Cardiac fibroblast (primary cell): ENCODE measurements at places on chromosomes 4 and X.

GRCh38 chr4:112818594-112818965 lies 181.6 kb downstream of the LARP7 start:
- peak; percentile 6 for DNase-seq

DNA sequence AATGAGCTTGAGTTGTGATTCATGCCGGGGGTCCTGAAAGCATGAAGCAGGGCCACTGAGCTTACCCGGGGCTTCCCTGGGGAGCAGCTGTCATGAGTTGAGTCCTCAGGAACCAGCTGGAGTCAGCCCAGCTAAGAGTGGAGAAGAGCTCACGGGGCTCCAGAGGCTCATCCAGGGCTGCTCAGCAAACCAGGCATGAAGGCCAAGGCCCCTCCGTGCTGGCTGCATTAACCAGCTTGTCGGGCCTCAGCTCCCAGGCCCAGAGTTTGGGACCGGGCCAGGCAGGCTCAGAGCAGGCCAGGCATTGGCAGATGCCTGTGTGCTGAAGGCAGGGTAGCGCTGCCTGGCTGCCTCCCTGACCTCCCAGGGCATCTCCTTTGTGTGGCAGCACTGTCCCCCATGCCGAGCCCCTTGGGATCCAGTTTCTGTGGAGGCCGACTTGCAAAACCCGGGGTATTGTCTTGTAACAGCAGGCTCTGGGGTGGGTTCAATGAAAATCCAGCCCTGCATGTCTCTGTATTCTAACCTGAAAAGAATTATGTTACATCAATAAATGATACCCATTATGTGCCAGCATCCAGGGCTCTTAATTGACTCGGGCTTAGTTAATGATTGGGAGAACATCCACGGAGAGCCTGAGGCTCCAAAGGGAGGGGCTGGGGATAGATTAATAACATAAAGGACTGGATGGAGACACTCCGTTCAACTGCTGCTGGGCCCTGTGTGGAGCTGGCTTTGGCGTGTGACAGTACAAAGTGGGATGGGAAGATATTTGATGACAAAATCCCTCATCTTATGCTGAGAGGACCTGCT lies 68.0 kb upstream of the MSX1 start:
- no peak for DNase-seq

DNA sequence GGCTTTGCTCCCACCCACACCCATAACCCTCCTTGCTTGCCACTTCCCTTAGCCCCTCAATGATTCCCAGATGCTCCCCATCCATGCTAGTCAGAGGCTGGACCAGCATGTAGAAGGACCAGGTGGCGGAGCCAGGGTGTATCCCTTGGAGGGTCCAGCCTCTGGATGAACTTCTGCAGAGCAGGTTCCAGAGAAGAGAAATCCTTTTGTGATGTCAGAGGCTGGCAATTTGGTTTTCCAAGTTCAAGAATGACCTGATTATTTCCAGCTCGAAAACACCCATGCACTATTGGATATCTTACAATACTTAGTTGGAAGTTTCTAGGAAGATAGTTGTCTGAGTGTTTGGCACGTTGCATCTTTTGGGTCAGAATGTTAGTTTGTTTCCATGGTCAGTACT lies 168.3 kb upstream of the RPS6KA3 start:
- DNase-seq, result no peak

DNA sequence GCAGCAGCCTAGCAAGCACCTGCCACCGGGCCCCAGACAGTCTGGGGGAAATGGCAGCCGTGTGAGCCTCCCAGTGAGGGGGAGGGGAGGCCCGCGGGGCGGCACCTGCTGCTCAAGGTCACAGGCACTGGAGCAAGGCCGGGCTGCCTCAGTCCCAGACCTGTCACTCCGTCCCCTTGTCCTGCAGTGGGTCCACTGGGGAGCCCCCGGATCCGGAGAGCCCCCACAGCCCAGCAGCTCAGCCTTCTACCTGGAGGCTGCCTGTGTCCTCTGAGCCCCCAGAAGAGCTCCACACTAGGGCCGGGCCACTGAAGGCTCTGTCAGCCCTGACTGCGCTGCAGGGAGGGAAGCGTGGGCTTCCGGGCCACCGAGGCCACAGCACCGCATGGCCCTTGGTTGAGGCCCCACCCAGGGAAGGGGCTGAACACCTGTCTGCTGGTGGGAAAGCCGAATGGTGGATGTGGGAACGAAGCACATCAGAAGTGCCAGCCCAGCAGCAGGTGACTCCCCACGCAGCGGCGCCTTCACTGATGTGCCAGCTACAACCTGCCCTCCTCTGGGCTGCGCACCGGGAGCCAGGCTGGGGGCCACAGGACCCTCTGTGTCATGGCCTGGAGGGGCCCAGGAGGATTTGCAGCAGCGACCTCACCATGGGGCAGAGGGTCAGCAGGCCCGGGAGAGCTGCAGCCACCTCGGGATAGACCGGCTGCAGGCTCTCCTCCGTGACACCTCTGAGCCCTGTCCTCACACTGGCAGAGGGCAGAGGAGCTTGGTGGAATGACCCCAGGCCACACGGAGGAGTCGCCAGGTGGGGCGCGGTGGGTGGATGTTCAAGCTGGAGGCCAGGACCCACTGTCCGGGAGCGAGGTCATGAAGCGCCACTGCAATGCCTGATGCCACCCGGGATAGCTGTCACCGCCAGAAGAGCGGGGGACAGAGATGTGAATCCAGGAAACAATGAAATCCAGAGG lies 35.0 kb upstream of the MXD4 start:
- no peak for DNase-seq

GRCh38 chrX:17820100-17820499 lies 41.0 kb downstream of the RAI2 start:
- DNase-seq, result no peak

DNA sequence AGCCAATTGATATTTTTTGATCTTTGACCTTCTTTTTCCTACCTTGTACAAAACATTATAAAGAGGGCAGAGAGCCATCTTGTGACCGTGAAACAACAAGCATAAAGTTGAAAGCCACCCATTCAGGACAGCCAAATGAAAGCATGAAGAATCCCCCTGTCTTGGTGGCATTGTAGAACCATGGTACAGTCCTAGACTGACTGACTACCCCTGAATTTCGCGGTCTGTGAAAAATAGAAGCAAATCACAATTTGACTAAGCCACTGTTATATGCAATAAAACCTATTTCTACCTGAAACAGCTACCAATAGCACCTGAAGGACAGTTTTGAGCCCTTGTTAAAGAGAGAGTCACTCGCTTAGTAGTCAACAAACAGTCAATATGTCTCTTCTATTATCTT lies 527.4 kb downstream of the MID1IP1 start:
- no peak for DNase-seq

GRCh38 chr4:127469959-127470809 lies 162.6 kb upstream of the INTU start:
- DNase-seq, result no peak

GRCh38 chr4:52019936-52020657 lies at the start of gene LRRC66:
Gene LRRC66, minus strand, starts transcription at chr4:52020363. Its CDS starts 2,750 bp downstream, at chr4:52017613.
- peak; percentile 24 for DNase-seq

GRCh38 chr4:106869551-106869950 lies 166.6 kb downstream of the DKK2 start:
- no peak for DNase-seq

- peak; percentile 32 for DNase-seq
Observed at GRCh38 chr4:54099748-54100574, at the start of gene GSX2. Gene GSX2, plus strand, starts transcription at chr4:54100163. Its CDS starts 182 bp downstream, at chr4:54100345.

DNA sequence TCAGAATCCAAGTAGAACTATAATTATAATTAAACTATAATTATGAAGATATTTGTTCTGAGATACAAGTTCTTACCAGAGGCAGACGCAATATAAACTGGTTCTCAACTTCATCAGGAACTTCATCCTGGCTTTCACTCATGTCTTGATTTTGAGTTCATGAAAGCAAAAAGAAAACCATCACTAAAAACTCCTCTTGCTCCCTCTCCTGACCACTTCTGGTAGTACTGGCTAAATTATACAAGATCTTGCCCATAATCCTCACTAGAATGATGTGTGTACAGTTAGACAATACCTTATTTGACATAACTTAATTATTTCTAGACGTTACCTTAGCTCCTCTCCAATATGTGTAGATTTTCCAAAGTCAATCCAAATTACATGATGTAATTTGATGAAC lies 3.7 kb downstream of the TAF7L start:
- DNase-seq, result peak; percentile 69

GRCh38 chr4:98939892-98940298 lies 11.0 kb upstream of the EIF4E start:
- peak; percentile 85 for DNase-seq

DNA sequence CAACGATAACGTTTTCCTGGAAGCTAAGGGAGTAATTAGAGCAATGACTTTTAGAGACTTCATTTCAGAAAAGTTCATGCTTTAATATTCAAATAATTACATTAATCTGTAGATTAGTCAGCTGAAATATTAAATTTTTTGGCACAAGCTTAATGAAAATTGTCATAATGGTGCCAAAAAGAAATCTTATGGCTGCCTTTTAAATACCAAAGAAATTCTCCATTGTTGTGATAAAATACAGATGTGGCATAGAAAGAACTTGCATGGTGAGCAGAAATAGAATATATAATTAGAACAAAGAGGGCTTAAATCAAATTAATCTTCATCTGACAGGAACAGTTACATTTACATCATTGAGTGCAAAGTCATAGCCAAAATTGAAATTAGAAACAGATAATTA lies 263.5 kb downstream of the AFF2 start:
- no peak for DNase-seq

GRCh38 chr4:137083571-137084135 lies 448.6 kb downstream of the PCDH18 start:
- no peak for DNase-seq

- no peak for DNase-seq
Observed at GRCh38 chr4:780716-781492, 45.0 kb downstream of the CPLX1 start.

DNA sequence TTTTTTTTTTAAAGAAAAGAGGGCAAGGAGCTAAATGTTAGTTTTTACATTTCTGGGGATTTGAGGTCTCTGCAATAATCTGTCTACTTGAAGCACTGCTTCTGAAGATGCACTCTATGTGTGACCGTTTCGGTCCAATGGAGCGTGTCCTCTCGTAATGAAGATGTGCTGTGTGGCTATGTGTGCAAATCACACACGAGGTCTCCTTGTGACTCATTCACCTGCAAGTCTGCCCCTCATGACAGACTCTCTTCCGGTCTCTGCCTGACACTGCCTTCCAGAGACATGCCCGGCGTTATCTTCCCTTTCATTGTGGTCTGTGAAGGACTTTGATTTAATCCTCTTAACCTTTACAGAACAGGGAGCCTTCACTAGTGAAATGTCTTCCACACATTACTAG lies 84.3 kb downstream of the TRAM1L1 start:
- no peak for DNase-seq

GRCh38 chr4:147950841-147951240 lies 219.0 kb downstream of the ARHGAP10 start:
- no peak for DNase-seq

DNA sequence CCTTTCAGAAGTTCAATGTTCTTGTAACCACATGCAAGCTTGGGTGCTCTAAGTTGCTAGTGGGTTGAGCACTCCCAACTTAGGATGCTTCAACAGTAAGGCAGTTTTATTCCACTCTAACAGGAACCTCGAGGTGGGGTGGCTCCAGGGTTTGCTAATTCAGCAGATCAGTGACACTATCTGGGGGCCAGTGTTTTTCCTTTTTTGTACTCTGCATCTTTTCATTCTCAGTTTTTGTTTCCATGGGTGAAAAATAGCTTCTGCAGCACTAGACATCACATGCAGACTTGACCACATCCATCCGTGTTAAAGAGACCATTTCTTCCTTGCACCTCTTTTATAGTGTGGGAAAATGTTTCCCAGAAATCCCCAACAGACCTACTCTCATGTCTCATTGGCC lies 497.6 kb downstream of the STIM2 start:
- DNase-seq, result no peak

- peak; percentile 69 for DNase-seq
Observed at GRCh38 chr4:151198748-151199147, 78.2 kb upstream of the PRSS48 start.

DNA sequence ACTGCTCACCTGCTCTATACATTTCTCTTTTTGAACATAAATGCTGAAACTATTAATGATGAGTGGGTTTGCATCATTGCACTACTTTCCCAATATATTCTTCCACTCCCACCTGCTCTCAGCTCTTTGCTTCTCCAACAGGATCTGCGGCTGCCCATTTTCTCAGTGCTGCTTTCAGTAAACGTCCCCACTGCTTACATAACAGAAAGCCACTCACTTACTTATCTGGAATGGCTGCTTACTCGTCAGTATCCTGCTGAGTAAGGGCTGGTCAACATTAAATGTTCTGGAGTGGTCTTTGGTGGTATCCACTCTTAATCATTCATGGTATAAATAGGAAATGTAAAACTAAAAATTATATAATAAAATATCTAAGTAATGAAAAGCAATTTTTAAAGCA lies 112.8 kb upstream of the HPF1 start:
- DNase-seq, result no peak

GRCh38 chr4:2862528-2862927 lies 18.9 kb downstream of the ADD1 start:
- no peak for DNase-seq

- DNase-seq, result no peak
Observed at GRCh38 chrX:140360924-140361323, 143.9 kb downstream of the SOX3 start.

DNA sequence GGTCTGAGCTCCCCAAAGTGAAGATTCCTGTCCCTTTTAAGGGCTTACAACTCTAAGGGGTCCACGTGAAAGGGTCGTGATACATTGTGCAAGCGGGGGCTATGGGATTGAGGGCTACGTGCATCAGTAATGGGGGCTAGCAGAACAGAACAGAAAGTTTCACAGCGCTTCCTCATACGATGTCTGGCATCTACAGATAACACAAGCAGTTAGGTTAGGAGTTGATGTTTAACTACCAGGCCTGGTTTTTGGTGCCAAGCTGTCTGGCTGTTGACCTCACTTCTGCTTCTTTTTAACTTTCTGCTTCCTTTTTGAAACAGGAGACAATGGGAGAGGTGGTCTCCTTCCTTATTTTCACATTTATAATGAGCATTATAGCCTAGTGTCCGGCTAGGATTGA lies 368.6 kb upstream of the CXorf51A start:
- no peak for DNase-seq

DNA sequence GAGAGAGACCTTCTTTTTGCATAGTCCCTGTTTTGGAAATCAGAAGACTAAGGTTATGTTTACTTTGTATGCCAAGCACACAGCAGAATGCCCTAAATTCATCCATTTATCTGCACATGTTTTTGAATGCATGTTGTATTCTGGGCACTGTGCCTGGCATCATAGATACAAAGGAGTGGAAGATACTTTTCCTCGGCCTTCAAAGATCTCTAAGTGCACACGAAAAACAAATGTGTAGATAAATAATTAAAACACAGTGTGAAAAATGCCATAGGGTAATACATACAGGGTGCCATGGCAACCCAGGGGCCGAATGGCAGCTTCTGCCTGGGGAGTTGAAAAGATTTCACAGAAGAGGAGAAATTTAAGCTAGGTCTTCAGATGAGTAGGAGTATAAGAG lies 390.6 kb upstream of the ATOH1 start:
- no peak for DNase-seq

GRCh38 chr4:40583850-40584439 lies 45.7 kb downstream of the RBM47 start:
- DNase-seq, result no peak

GRCh38 chr4:23237771-23238170 lies 545.0 kb downstream of the GBA3 start:
- peak; percentile 29 for DNase-seq

- DNase-seq, result peak; percentile 29
Observed at GRCh38 chr4:176156656-176157055, 38.7 kb downstream of the SPATA4 start.

GRCh38 chr4:182745237-182745636 lies 171.9 kb downstream of the DCTD start:
- no peak for DNase-seq
